HCT116 (cell line): ENCODE measurements at places on chromosomes 7 and 10.

- H3K27ac ChIP-seq = no peak overlapping the region
- no peak overlapping the region for H3K4me3 ChIP-seq
- DNase-seq = no peak
- H3K36me3 ChIP-seq = no peaks in the 10 kb centered on the region
- no peaks in the 10 kb centered on the region for H3K27me3 ChIP-seq
Observed at GRCh38 chr10:10780746-10781145, 236.9 kb upstream of the CELF2 start.

DNA sequence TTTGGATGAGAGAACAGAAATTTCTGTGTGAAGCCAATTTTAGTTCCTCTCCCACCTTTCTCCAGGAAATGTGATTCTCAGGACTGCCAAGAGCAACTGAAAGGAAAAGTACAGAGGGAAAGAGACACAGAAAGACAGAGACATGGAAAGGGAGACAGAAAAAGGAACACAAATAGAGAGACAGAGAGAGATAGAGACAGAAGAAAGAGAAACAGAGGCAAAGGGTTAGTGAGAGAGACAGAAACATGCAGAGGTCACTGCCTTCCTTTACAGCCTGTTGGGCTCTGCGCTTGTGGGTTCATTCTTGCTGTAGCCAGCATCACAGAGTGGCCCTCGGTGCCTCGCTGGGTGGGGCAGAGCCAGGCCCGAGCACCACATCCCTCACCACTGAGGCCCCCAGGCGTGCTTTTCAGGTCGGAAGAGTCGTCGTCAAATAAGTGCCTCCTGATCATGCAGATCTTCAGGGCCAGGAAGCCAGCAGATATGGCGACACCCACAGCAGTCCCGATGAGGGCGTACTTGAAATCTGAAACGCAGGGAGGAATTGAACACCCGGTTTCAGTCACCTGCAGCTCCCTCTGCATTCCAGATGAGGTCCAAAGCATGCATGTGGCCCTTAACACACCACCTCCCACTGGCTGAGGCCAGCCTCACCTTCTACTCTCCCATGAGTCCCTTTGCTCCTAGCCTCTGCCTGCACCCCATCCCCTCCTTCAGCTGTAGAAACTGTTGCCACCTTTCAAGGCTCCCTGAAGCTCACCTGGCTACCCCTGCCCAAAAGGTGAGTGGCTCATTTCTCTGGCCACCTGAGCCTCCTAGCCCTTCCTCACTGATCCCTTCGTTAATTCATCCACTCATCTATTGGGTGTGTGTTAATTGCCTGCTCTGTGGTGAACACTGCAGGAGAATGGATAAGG, 21.4 kb downstream of the TMEM273 start:
- H3K27ac ChIP-seq = no peak overlapping the region
- no peak overlapping the region for H3K4me3 ChIP-seq
- H3K36me3 ChIP-seq = no peaks in the 10 kb centered on the region
- 0 out of 2 replicates have a peak, but pooled peaks cover 2% of the 10 kb centered on the region for H3K4me1 ChIP-seq
- no peak for DNase-seq

GRCh38 chr7:139515266-139515665, 8.2 kb upstream of the CLEC2L start:
- no peak for DNase-seq
- H3K4me1 ChIP-seq = no peaks in the 10 kb centered on the region
- no peaks in the 10 kb centered on the region for H3K27me3 ChIP-seq

DNA sequence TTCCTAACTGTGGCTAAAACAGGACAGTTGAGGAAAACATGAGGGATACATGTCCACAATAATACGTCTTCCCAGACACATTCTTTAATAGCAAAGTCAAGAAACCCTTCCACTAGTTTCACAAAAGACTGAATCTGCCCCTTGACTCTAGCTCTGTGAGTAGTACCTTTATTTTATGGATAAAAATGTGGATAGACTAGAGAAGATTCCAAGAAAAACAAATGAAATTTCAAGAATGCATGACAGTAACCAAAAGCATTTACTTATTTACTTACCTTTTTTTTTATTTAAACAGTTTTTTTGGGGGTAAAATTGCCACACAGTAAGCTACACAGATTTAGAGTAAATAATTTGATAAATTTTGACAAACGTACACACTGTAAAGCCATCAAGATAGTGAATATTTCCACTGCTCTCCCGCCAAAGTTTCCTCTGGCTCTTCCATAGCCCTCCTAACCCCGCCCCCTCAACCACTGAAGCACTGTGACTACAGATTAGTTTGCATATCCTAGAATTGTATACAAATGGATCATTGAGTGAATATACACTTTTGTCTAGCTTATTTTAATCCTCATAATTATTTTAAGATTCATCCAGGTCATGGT, 420.4 kb upstream of the ZMIZ1 start:
- H3K27me3 ChIP-seq = peaks cover 18% of the 10 kb centered on the region
- no peaks in the 10 kb centered on the region for H3K4me1 ChIP-seq
- H3K4me3 ChIP-seq = no peak overlapping the region
- H3K27ac ChIP-seq = no peak overlapping the region

- H3K36me3 ChIP-seq = no peaks in the 10 kb centered on the region
- DNase-seq = peak; percentile 71
- peak overlapping the region; percentile 11; the same call in 1 of the 2 replicates for H3K27ac ChIP-seq
- H3K4me3 ChIP-seq = peak overlapping the region; percentile 86
- peaks cover 33% of the 10 kb centered on the region for H3K4me1 ChIP-seq
Observed at GRCh38 chr10:46028584-46029460, 1.6 kb downstream of the NCOA4 start.

GRCh38 chr7:93843260-93843659, 47.3 kb downstream of the TFPI2 start:
- H3K4me3 ChIP-seq = no peak overlapping the region
- DNase-seq = no peak
- no peaks in the 10 kb centered on the region for H3K36me3 ChIP-seq
- no peaks in the 10 kb centered on the region for H3K4me1 ChIP-seq
- H3K27me3 ChIP-seq = no peaks in the 10 kb centered on the region; the same call in 1 of the 2 replicates
- no peak overlapping the region for H3K27ac ChIP-seq

DNA sequence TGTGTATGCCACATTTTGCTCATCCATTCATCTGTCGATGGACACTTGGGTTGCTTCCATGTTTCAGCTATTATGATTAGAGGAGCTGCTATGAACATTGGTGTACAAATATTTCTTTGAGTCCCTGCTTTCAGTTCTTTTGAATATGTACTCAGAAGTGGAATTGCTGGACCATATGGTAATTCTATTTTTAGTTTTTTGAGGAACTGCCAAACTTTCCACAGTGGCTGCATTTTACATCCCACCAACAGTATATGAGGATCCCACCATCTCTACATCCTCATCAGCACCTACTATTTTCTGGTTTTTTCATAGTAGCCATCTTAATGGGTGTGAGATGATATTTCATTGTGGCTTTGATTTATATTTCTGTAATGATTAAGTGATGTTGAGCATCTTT, 44.7 kb upstream of the ZMIZ2 start:
- no peak overlapping the region for H3K4me3 ChIP-seq
- no peaks in the 10 kb centered on the region for H3K27me3 ChIP-seq
- no peak overlapping the region for H3K27ac ChIP-seq
- H3K4me1 ChIP-seq = no peaks in the 10 kb centered on the region
- no peak for DNase-seq
- H3K36me3 ChIP-seq = peaks cover 19% of the 10 kb centered on the region; the same call in 1 of the 2 replicates

- H3K36me3 ChIP-seq = no peaks in the 10 kb centered on the region
- no peak for DNase-seq
- peaks cover 18% of the 10 kb centered on the region; the same call in 1 of the 2 replicates for H3K27me3 ChIP-seq
- no peak overlapping the region for H3K27ac ChIP-seq
- H3K4me1 ChIP-seq = no peaks in the 10 kb centered on the region
Observed at GRCh38 chr7:78323118-78323517, 524.5 kb downstream of the PHTF2 start.

DNA sequence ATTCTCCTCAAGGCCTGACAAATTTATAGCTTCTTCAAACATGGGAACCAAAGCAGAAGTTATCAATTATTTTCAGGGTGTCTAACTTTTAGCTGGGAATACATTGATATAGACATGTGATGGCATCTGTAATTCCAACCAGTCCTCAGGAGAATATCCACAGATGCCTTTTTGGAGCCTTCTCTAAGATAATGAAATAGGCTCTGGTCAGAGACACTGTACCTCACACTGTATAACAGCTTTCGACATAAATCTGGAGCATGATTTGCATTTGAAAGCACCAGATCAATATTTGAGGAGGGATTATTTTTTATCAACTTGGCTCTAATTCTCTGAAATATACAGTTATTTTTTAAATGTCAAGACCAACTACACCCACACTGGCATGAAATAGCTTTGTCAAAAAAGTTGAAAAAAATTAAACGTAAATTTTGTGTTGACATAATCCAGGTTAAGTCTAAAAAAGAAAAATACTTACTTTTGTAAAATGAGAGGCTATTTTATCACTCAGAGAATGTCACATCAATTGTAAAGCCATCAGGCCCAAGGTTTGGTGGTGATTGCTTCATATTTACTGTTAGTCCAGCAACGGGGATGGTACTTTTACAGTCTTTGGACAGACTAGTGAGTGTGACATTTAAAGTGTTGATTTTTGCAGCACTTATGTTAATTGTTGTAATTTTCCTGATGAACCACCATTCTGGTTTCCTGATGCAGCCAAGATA, 177.0 kb upstream of the SP8 start:
- H3K4me3 ChIP-seq = no peak overlapping the region
- no peak overlapping the region for H3K27ac ChIP-seq
- no peak for DNase-seq
- no peaks in the 10 kb centered on the region for H3K4me1 ChIP-seq

DNA sequence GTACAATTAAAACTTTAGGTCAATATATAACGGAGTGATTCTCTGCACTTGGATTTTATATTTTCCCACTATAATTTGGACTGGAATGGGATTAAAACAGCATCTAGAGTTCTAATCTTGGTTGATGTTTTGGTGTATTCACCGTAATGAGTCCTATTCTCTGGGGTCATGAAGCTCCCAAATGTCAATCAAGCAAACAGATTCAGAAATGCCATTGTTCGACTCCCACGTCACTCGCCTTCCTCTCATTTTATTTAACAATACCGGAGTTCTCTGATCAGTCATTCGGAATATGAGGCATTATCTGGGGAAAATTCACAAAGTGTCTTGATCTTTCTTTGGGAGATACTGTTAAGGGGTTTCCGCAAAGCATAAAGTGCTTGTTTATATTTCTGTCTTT, 26.5 kb downstream of the SKIDA1 start:
- no peak overlapping the region for H3K27ac ChIP-seq
- peaks cover 3% of the 10 kb centered on the region; the same call in 1 of the 2 replicates for H3K27me3 ChIP-seq
- no peaks in the 10 kb centered on the region for H3K36me3 ChIP-seq
- DNase-seq = no peak

DNA sequence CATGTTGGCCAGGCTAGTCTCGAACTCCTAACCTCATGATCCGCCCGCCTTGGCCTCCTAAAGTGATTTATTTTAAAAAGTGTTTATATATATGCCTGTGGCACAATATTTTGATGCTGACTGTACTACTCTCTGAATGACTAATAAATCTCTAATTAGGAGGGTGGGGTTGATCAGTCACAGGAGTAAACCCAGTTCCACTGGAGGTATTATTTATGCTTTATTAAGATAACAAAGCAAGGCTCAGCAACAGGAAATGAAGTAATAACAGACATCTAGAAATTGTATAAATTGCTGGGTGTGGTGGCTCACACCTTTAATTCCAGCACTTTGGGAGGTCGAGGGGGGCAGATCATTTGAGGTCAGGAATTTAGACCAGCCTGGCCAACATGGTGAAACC, 26.0 kb upstream of the MCU start:
- peaks cover 6% of the 10 kb centered on the region; the same call in 1 of the 2 replicates for H3K4me1 ChIP-seq
- no peaks in the 10 kb centered on the region for H3K27me3 ChIP-seq
- no peak for DNase-seq
- H3K4me3 ChIP-seq = no peak overlapping the region
- H3K27ac ChIP-seq = no peak overlapping the region

DNA sequence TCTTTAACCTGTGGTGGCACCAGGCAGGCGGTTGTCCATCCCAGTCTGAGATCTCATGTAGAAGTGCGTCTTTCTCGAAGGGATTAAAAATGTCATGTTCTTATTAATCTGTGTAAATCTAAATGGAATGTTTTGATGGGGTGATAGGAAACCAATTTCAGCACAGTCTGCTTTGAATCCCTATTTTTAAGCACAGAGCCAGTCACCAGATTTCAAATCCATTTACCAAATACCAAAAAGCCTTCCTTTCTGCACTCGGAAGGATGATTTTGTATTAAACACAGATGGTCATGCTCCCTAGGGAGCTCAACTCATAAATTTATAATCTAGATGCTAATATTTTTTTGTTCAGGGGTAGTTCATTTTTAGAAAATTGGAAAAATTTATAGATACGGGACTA, 160.6 kb upstream of the AOAH start:
- H3K4me3 ChIP-seq = no peak overlapping the region
- H3K4me1 ChIP-seq = no peaks in the 10 kb centered on the region
- no peak for DNase-seq
- H3K27ac ChIP-seq = no peak overlapping the region

- DNase-seq = peak; percentile 8
- H3K36me3 ChIP-seq = no peaks in the 10 kb centered on the region
- no peak overlapping the region for H3K4me3 ChIP-seq
- H3K27me3 ChIP-seq = no peaks in the 10 kb centered on the region
Observed at GRCh38 chr10:65518379-65518778, 1407.5 kb upstream of the LRRTM3 start.

GRCh38 chr7:83032195-83032594, 130.5 kb downstream of the PCLO start:
- H3K36me3 ChIP-seq = no peaks in the 10 kb centered on the region
- no peak for DNase-seq
- H3K27me3 ChIP-seq = no peaks in the 10 kb centered on the region
- H3K4me1 ChIP-seq = no peaks in the 10 kb centered on the region
- H3K4me3 ChIP-seq = no peak overlapping the region

DNA sequence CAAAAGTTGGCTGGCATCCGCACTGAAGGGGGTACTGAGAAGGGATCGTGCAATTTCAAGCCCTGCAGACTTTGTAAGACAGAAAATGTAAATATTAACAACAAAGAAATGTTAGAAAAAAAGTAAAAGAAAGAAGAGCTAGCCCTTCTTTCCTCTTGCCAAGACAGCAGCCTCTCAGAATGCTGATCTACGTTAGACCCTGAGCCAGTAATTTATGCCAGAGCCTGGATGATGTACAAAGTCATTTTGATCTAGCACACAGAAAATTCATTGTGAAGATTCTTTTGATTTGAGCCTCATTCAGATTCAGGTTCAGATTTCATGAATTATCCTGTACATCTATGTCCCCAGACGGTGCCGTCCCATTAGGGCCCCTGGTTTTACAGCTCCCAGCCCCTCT, 105.2 kb downstream of the PRKCQ start:
- peaks cover 53% of the 10 kb centered on the region for H3K27me3 ChIP-seq
- no peak for DNase-seq
- H3K4me3 ChIP-seq = no peak overlapping the region
- H3K36me3 ChIP-seq = no peaks in the 10 kb centered on the region
- H3K4me1 ChIP-seq = no peaks in the 10 kb centered on the region
- H3K27ac ChIP-seq = no peak overlapping the region

DNA sequence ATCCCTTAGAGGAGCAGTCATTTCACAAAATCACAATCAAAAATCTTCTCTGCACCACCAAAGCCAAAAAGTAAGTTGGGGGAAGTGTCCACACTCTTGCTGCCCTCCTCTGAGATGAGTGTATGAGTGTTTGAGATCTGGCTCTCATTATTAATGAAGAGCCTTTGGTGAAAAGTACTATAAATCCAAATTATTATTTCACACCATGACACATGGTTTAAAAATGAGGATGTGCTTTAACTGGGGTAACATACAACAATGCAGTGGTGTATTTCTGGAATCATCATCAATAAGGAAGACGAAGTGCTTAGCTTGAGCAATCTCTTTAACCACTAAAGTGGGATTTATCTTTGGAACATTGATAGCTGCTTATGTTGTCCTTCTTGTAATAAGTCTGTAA, 114.2 kb upstream of the ADAM12 start:
- no peak for DNase-seq
- no peak overlapping the region for H3K4me3 ChIP-seq
- no peak overlapping the region for H3K27ac ChIP-seq
- no peaks in the 10 kb centered on the region for H3K36me3 ChIP-seq
- no peaks in the 10 kb centered on the region for H3K4me1 ChIP-seq
